ENCODE measurements at places on chromosomes 4 and X.

DNA sequence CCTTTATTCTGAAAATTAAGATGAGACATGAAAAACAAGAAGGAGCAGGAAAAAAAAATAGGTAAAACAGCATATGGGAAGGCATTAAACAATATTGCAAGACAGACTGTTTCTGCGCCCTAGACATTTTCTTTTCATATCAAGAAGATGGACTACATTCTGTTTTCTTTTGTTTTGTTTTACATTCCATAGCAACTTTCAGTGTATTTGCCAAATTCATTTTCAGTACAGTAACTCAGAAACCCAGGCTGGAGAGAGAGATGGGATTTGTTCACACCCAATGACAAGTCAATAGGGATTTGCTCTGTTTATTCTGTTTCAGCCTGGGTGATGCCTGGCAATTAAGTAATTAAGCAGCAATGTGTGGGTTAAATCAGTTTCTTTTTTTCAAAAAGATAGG lies 892.8 kb upstream of the DIAPH2 start:
- no peak for DNase-seq

DNA sequence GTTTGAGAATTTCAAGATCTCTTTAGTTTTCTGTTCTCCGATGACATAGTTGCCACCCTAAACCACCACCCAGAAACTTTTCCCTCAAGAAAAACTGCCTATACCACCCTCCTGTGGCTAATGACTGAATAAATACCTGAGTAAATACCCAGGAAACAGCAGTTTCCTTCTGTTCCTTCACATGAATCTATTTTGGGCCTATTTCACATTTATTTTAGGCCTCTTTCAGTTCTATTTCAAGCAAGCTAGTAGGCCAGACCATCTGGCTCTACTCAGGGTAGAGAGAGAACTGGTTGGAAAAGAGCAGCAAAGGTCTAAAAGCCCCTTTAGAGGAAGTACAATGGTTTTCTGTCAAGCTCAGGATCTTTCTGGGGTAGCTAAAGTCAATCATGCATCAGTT lies 23.4 kb downstream of the ARHGEF9 start:
- DNase-seq: no peak

DNA sequence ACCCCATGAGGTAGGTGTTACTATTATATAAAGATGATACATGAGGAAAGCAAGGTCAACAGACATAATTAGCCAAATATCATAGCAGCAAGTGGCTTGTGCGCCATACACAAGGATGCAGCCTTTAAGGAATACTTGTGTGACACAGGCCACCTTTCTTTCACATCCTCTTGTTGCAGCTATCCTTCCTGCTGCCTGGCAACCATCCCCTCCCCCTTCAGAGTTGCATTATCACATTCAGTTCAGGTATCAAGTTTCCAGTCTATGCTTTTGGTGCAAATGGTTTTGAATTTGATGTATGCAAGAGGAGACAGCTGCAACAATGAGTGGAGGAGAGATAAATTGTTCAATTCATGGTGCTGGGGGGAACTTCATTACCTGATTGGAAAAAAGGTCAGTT lies 6.4 kb downstream of the ZCCHC18 start:
- DNase-seq: peak; percentile 69

- DNase-seq: no peak
Measured at GRCh38 chr4:13536607-13537006, 7.7 kb downstream of the NKX3-2 start.

GRCh38 chrX:43225626-43226328 lies 430.3 kb upstream of the MAOA start:
- no peak for DNase-seq

- DNase-seq: no peak
Measured at GRCh38 chr4:10589321-10589720, 95.2 kb downstream of the CLNK start.

DNA sequence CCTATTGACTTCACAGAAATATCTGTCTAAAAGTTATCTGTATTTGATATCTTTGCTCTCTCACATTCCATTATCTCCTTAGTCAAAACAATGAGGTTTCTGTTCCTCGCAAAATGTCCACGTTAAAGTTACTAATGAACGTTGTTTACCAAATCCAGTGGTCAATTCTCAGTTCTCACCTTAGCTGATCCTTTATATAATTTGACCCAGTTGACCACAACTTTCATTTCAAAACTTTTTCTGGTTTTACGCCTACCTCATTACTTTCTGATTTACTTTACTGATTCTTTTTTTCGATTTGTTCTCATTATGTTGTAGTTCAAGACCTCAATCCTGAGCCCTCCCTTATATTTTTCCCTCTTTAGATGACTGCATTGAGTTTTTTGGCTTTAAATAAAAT lies 186.6 kb downstream of the IL1RAPL1 start:
- DNase-seq: no peak

- no peak for DNase-seq
Measured at GRCh38 chr4:56981795-56982201, 3.1 kb downstream of the POLR2B start.

DNA sequence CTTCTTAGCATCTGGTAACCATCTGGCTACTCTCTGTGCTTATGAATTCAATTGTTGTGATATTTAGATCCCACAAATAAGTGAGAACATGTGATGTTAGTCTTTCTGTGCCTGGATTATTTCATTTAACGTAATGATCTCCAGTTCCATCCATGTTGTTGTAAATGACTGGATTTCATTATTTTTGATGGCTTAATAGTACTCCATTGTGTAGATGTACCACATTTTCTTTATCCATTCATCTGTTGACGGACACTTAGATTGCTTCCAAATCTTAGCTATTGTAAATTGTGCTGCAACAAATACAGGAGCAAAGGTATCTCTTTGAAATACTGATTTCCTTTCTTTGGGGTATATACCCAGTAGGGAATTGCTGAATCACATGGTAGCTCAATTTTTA lies 30.0 kb upstream of the TMEM47 start:
- DNase-seq: no peak

DNA sequence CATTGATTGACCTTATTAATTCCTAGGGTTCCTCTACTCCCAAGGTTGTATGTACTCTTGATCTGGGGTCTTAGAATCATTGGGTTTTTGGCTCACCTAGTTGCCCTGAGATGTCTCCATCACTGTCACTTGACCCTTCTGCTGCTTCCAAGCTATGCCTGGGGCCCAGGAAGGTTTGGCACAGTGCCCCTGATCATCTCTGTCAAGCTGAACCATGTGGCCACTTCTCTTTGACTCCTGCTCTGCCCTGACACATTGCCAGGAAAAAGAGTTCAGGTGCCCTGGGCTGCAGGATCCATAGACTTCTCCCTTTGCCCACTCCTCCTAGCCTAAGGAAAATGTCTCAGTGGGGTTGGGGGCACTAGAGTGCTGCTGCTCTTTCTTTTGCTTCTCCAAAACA lies 3.9 kb upstream of the CHST7 start:
- peak; percentile 5 for DNase-seq

GRCh38 chrX:31070057-31070468 lies 1.8 kb downstream of the FTHL17 start:
- DNase-seq: no peak

- DNase-seq: no peak
Measured at GRCh38 chr4:158121161-158121579, 51.7 kb downstream of the GASK1B start.

Data from NCI-H1105 treated with DMSO at 0.1 percent for 48 hours (cell line).